ENCODE measurements at places on chromosomes 4 and X.

DNA sequence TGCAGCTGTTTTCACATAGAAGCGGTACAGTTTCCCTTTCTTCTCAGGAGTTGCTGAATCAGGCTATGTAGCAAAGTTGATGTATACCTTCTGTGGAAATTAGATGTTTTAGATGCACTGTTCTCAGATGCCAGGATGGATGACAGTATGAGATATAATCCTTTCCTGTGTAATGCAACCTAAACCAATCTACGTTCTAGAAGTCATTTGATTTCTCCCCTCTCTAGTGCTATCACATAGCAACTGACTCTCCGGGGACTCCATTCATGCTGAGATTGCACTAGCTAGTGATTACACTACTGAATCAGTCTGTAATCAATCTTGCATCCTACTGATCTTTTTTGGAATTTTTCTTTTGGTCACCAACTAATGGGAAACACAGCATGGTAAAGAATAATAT, 1881.7 kb downstream of the PCDH7 start:
- DNase-seq = no peak

- no peak for DNase-seq
These were observed 72.5 kb downstream of the CNGA2 start for GRCh38 chrX:151806967-151807540.

DNA sequence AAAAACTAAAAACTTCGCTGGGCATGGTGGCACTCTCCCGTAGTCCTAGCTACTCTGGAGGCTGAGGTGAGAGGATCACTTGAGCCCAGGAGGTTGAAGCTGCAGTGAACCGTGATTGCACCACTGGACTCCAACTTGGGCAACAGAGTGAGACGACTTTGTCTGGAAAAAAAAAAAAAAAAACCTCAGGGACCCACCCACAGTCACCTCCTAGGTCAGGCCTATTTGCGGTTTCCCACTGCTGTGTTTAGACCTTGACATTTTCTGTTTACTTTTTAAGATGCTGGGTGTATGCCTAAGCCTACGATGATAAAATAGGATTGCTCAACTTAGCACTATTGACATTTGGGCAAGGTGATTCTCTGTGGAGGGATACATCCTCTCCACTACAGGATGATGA, 197.4 kb upstream of the TBL1X start:
- DNase-seq = no peak

DNA sequence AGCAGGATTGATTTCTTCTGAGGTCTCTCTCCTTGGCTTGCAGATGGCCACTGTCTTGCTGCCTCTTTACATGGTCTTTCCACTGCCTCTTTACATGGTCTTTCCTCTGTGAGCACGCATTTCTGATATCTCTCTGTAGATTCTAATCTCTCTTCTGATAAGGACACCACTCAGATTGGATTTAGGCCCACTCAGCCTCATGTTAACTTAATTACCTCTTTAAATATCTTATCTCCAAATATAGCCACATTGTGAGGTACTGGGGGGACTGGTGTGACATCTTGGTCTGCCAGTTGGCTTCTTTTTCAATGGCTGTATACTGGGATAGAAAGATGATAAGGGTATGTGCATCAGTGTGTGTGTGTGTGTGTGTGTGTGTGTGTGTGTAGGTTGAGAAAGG, 153.7 kb downstream of the AWAT2 start:
- DNase-seq = no peak

DNA sequence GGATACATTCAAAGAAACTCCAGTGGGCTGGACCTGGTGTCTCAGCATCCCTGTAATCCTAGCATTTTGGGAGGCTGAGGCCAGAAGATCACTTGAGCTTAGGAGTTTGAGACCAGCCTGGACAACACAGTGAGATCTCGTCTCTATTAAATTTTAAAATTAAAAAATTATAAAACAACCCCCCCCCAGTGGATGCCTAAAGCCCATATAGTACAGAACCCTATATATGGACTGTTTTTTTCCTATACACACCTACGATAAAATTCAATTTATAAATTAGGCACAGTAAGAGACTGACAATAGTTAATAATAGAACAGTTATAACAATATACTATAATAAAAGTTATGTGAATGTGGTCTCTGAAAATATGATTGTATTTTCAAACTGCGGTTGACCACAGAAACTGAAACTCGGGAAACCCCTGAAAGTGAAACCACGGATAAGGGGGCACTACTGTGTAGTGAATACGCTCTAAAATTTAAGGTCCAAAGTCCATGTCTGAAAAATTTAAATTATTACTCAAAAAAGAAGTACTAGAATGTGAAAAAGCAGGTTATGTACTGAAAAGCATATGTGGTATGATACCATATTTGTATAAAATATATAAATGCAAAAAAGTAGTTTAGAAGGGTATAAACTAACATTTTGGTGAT, 2.0 kb downstream of the SMIM14 start:
- DNase-seq = no peak

DNA sequence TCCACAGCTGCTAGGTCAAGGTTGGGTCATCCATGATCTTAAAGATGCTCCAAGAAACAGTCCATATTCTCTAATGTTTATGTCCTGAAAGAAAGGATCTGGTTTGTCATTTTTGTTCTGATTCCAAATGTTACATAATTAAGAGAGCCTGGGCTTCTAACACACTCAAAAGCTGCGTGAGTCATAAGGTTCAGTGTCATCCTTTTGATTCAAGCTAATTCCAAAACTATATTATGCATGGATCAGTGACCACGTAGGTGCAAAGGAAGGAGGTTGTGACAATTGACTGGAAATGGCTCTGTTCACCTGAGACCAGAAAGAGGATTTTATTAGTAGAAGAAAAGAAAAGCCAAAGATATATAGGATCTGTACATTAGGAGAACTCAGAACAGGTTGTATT, 268.7 kb upstream of the GK2 start:
- no peak for DNase-seq

GRCh38 chr4:134879019-134879418, 677.4 kb upstream of the PABPC4L start:
- DNase-seq = no peak

DNA sequence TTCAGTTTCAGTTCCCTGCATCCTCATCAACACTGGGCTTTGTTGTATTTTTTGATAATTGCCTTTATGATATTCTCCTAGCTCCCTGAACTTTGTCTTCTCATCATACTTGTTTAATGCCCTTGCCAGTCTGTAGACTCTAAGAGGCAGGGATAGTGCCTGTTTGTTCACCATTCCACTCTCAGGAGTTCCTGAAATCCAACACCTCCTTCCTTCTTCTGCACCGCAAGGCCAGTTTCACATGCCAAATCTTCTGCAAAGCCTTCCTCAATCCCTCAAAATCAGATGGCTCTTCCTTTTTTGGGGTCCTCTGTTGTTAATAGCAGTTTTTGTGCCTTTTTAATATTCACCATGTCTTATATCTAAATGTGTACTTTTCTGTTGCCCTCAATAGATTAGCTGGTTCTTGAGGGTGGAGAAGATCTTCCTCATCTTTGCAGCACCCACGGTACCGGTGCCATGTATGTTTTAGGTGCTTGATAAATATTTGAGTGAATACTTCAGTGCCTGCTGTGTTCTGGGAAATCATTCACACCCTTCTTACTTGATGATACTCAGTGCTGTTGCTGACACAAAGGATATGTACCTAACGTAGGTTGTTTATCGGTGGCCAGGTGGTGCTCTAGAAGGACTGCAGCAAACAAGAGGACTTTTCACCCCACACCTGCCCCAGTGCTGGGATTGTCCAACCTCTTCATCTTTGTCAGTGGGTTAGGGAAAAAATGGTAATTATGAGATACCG, 85.3 kb upstream of the LIMCH1 start:
- DNase-seq = no peak

DNA sequence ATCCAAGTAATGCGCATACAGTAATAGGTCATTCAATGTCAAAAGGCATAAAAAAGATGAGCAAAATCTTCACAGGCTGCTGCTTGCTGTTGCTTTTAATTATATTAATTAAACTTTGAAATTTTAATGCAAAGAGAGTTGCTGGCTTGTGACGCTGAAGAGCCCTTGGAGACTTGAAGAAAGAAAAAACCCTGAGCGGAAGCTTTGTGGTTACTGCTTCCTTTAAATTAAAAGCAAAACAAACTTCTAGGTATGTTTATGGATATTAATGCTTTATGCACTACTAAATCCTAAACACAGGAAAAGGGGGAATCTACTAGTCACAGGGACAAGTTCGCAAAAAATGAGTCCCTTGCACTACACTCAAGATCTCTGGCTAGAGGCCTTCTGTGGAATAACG, 166.7 kb downstream of the ANTXR2 start:
- no peak for DNase-seq

GRCh38 chr4:41394481-41394894, 137.8 kb downstream of the UCHL1 start:
- DNase-seq = peak; percentile 20

- DNase-seq = peak; percentile 89
These were observed at the start of gene PDE5A for GRCh38 chr4:119628281-119629141. PDE5A (minus strand) TSS chr4:119628804; CDS start chr4:119628671, 133 bp downstream.

DNA sequence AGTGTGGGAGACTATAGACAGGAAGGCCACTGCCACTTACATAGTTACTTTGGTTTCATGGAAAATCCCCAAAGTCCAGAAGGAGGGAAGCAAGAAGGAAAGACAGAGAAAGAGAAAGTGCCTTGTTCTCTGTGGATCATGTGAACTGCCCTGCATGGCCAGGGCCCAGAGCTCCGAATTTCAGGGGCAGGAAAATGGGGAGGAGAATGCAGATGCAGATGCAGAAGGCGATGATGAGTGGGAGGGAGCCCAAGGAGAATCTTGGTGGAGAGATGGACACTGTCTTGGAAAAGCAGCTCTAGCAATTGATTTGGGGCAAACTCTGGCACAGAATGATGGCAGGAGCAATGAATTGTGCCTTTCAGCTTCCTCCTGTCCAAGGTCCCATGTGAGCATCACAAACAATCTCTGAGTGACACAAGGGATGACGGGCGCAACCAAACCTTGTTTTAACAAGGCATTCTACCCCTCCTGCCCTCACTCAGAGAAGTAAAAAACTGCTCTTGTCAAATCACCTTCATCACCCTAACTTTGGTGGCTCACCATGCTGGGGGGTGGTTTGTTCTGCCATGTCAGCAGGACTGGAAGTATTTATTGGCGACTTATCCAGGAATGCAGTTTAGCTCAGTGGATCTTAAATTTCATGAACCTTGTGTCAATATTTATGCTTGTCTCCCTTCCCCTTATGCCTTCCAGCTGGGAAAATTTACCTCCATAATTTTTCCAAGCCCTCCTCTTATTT, 53.5 kb downstream of the TSC22D3 start:
- DNase-seq = no peak

All from Karpas-422 (cell line).